Cortex of kidney (tissue), 1 donor: ENCODE measurements at places on chromosomes 16 and 17.

GRCh38 chr16:19132255-19132654, 18.5 kb downstream of the ITPRIPL2 start:
- no peak for DNase-seq

- no peak for DNase-seq
Measured at GRCh38 chr16:63192980-63193379, 1156.7 kb upstream of the CDH8 start.

DNA sequence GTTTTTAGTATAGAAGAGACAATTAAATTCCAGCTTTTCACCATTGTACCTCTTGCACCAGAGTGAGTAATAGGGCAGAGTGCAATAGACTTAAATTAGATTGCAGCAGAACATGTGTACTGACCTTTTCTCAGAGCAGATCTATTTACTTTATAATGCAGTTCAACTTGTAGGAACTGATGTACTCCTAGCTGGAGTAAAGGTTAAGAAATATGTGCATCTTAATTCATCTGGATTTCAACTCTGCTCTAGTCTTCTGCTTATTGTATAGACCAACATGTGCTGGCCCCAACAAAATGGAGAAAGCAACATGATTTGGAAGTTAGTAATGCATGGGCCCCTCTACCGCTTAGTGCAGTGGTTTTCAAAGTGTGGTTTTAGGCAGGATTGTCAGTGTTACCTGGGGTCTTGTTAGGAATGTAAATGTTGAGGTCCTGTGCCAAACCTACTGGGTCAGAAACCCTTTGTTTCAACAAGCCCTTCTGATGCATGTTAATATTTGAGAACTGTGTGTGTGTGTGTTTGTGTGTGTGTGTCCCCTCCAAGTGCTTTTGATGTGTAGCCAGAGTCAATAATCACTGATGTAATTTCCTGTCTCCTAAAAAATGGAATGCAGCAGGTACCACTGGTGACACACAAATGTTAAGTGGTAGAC, 138.6 kb downstream of the TOX3 start:
- DNase-seq: no peak

- DNase-seq: no peak
Measured at GRCh38 chr16:61413021-61413420, 623.2 kb downstream of the CDH8 start.

DNA sequence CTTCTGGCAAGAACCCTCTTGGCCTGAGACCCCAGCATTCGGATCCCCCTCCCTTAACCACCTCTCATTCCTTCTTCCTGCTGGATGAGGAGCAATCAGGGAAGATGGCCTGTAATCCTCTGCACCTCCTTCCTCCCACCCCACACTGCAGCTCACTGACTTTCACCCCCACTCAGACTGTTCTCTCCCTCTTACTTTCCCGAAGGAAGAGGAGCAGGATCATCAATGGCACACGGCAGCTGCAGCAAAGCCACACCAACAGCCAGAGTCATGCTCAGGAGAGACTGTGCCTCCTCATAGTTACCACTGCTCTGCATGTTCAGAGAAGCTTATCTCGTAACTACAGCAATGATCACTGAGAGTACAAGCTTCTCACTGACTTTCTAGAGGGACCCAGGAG, 10.1 kb upstream of the TMEM101 start:
- DNase-seq: no peak
